ENCODE measurements at places on chromosomes 16 and 17. TPM values are rescaled to one million over a fixed set of nuclear protein-coding genes. Genes with fewer than 3 reads are reported as not detected.

Gene HIGD1B
- total RNA-seq = not detected

DNA sequence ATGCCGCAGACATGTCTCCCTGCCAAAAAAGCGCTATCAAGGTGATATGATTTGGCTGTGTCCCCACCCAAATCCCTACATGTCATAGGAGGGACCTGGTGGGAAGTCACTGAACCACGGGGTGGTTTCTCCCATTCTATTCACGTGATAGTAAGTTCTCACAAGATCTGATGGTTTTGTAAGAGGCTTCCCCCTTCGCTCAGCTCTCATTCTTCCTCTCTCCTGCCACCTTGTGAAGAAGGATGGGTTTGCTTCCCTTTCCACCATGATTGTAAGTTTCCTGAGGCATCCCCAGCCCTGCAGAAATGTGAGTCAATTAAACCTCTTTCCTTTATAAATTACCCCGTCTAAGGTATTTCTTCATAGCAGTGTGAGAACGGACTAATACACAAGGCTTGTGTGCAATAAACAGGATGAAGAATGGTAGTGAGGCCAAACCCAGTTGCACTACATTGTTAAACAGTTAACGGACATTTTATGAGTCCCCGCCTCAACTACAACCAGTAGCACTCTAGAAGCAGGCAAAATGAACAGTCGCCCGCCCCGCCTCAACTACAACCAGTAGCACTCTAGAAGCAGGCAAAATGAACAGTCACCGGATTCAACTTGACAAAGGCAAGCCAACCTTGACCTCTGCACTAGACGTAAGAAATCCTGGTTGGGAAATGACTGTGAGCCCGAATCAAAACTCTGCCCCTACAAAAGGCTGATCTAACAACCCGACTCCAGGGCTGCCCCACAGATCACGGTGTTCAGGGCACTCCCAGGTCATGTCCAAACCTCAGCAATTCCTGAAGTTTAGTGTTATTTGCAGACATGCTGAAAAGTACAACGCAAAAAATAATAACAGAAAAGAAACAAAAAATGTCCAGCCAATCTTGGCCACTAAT, 26.3 kb downstream of the VPS53 start:
- no peak for DNase-seq

GRCh38 chr17:48704361-48705248, 17.7 kb downstream of the PRAC1 start:
- no peak for DNase-seq

DNA sequence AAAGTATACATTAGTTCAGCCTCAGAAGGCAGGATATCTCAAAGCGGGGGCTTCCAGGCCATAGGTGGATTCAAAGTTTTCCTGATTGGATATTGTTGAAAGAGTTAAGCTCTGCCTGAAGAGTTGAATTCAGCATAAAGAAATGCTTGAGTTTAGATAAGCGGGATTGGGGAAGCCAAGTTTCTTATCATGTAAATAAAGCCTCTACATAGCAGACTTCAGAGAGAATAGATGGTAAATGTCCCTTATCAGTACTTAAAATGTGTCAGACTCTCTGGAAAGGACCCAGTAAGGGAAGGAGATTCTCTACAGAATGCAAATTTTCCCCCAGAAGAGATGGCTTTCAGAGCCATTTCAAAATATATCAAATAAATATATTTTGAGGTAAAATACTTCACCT, 423.5 kb downstream of the SHISA9 start:
- no peak for DNase-seq

DNA sequence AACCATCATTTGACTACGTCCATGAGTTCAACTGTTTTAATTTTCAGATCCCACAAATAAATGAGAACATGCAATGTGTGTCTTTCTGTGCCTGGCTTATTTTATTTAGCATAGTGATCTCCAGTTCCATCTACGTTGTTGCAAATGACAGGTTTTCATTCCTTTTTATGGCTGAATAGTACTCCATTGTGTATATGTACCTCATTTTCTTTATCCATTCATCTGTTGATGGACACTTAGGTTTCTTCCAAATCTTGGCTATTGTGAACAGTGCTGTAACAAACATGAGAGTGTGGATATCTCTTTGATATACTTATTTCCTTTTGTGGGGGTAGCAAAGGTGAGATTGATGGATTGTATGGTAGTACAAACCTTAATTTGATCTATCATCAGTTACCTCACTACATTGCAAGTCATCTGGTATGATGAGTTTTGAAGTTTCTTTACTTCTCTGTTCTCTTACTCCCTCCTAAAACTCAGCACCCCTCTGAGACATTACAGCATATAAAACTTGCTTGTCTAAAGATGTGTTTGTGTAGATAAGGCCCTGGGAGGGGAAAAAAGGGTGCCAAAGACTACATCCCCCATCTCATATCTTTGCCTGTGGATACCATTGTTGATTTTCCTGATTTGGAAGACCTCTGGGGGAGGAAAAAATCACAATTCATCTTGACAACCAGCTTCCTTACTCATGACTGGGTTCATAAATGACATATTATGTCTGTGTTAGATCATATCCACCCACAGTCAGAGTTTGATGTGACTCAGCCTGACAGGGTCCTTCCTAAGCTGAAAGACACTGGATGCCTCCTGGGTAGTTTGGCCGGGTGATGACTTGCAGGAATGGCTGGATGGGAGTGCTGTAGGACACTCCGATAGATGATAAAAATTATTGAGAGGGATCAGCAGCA, 47.6 kb downstream of the ABCA9 start:
- DNase-seq = no peak

All from type B pancreatic cell (in vitro differentiated cells).